CD4-positive, alpha-beta memory T cell (primary cell): ENCODE measurements at places on chromosomes 6 and 20.
A peak's percentile ranks its signal among the peaks of the same experiment; 100 is the strongest.

DNA sequence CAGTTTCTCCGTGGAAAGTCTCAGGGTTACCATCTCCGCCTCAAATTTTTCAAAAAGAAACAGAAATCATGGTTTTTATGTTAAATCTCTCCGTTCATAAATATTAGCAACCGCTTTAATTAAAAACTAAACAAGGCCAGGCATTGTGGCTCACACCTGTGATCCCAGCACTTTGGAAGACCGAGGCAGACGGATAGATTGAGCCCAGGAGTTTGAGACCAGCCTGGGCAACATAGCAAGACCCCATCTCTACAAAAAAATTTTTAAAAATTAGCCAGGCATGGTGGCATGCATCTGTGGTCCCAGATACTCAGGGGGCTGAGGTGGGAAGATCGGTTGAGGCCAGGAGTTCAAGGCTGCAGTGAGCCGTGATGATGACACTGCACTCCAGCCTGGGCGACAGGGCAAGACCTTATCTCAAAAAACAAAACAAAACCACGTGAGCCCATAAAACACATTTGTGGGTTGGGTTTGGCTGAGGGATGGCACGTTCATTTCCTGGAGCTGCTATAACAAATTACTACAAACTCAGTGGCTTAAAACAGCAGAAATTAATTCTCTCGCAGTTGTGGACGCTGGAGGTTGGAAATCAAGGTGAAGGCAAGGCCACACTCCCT lies 223.2 kb downstream of the ZNF217 start:
- DNase-seq = no peak

DNA sequence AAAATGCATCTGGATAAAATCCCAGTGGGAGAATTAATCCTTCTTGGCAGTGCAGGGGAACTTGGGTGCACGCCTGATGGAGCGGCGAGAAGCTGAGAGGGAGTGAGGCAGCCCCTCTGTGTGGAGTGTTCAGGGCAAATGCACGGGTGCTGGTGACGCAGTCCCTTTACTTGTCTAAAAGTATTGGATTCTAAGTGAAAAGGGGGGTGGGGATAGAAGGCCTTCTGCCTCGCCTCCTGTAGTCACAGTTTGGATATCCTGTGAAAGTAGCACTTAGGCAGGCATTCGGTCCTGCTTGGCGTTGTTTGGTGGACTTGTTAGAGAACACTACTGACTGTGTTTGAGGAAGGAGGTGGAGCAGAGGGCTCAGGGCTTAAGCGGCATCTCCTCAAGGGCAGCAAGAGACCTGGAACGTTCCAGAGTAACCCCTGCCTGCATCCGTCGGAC lies 39.3 kb downstream of the PHACTR3 start:
- DNase-seq = no peak

DNA sequence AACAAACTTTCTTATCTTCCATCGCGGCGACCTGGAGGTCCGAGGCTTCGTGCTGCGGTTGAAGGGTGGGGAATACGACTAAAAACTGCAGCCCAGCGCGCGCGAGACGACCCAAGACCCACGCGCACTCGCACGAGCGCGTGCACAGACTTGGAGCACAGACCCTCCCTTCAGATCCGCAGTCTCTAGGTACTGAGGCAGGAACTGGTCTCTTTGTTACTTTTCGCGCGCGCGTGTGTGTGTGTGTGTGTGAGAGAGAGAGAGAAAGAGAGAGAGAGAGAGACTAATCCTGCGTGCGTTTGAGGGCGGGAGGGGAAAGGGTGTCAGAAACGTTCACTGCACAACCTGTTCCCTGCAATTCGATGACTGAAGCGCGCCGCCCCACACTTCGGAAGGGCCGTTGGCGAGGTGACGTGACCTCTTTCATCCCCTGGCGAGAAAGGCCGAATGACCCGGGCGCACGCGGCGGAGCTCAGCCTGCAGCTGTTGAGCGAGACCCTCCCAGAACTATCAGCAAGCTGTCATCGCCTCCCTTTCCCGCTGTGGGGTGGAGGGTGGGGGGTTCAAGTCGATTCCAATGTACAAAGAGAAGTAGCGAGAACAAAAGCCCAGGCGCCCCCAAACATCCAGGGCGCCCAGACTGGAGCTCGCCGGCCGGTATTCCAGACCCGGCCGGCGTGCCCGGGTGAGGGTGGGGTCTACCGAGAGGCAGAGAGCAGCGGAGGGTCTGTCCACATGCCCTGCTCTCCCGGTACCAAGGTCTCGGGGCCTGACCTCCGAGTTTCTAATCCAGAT lies 1.5 kb upstream of the TUBB2B start:
- DNase-seq = peak; percentile 61

DNA sequence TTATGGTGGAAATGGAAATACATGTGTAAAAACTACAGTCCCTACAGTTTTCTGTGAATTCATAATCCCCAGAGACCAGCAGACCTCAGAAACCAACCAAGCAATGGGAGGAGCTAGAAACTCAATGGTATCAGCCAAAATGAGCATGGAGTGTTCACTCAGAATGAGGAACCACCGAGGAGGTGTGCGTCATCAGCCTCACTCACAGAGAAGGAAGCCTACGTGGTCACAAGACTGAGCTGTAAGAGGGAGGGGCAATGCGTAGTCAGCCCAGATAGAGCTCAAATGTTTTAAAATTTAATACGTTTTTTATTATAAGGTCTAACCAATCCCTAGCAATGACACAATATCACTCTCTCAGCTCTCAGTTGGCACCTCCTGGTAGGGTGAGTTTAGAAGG lies 17.4 kb downstream of the MYLK4 start:
- peak; percentile 60 for DNase-seq

DNA sequence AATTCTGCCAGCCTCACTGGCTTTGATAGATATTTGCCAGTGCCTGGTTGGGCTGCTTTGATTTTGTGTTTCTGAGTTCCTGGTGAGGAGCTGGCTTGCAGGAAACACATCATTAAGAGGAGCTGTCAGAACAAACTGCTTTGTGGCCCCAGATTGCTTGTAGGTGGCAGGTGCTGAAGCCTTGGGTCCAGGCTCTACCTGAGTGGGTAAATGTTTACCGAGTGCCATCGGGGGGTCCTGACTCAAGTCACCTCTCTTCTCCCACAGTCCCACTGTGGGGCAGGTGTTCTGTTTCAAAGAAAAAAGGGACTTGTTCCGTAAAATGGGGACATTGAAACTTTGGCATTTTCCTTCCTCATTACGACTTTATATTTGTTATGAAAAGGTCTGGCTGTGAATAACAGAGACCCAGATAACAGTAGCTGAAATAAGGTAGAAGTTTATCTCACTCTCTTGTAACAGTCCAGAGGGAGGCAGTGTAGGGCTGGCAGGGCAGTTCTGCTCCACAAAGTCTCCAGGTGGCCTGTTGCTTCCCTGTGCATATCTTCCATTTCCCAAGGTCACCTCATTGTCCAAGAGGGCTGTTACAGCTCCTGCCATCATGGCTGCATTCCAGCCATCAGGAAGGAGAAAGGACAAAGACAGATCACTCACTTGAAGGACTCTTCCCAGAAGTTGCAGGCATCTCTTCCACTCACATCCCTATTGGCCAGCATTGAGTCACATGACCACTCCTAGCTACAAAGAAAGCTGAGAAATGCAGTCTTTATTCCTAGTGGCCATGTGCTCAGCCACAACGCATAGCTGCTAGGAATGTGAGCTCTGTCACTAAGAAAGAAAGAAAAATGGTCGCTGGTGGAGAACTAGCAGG lies 149.9 kb upstream of the KCNG1 start:
- DNase-seq = no peak
